Activated CD4-positive, alpha-beta T cell treated with anti-CD3 and anti-CD28 coated beads for 1 hour (primary cell): ENCODE measurements at places on chromosomes 7 and 10.

DNA sequence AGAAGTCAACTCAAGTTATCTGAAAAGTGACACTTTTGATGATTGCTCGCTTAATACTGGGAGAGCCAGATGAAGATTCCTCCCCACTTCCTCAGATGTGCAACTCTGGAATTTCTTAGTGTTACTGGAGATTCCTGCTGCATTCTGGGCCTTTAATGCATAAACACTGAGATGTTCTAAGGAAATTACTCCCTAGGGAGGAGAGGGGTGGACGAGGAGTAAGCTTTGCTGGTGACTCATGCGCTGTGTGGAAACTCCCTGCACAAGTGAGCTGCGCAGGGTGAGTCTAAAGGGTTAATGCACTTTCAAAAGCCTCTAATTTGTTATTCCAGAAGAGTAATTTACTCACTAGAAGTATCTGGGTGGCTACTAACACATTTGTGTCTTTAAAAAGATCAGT lies 46.3 kb downstream of the EGFR start:
- DNase-seq, result no peak

- DNase-seq, result no peak
Measured at GRCh38 chr10:58755677-58756076, 243.0 kb downstream of the BICC1 start.

- no peak for DNase-seq
Measured at GRCh38 chr7:55309040-55309991, 55.8 kb upstream of the LANCL2 start.

- DNase-seq, result no peak
Measured at GRCh38 chr7:120992272-120992964, 3.9 kb downstream of the CPED1 start.

GRCh38 chr7:86720306-86720705 lies 76.6 kb downstream of the GRM3 start:
- DNase-seq, result no peak

DNA sequence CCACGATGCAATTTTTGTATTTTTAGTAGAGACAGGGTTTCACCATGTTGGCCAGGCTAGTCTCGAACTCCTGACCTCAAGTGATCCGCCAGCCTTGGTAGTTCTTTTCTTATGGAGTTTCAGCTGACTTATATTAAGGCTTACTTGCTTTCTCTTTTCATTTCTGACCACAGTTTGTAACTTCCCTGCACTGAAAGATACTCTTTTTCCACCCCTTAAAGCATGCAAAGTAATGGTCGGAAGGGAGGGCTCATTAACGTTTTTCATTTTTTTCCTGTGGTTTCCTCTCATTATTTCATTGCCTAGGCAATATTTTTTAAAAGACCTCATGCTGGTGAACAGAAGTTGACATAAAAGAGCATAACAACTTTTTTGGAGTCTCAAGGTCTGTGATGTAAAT lies 27.0 kb downstream of the ADRB1 start:
- no peak for DNase-seq

DNA sequence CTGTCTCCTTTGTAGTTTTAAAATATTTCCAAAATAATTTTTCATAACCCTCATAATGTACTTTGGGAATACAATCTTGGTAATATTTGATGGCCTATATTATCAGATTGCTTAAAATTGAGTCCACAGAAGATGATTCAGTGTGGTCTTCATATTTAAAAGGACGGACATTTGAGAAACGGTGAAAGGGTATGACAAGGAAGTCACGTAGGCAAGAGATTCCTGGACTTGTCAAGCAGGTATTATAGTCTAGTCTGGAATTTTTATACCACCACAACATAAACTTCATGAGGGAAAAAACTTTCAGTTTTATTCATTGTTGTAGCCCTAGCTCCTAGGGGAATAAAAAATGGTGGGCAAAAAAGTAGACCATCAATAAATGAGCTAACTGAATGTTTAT lies 82.3 kb downstream of the KMT2E start:
- DNase-seq, result no peak

GRCh38 chr7:2817456-2817855 lies 26.7 kb downstream of the GNA12 start:
- DNase-seq, result no peak

DNA sequence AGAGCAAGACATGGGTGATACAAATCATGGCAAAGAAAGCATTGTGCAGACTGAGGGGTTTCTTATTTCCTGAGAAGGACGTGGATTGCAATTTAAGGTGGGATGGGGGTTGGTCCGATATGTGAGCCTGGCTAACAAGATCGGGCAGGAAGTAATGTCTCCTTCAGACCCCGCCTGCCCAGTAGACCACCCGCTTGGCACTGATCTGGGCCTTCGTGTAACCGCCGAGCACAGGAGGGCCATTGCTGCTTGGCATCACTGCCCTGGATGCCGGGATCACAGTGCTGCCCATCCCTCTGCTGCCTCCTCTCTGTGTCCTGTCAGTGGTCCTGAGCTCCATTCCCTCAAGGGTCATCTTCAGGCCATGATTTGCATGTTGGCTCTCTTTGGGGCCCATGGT lies 214.6 kb upstream of the ZNF32 start:
- no peak for DNase-seq

- DNase-seq, result no peak
Measured at GRCh38 chr10:29011516-29011915, 277.4 kb upstream of the LYZL1 start.

DNA sequence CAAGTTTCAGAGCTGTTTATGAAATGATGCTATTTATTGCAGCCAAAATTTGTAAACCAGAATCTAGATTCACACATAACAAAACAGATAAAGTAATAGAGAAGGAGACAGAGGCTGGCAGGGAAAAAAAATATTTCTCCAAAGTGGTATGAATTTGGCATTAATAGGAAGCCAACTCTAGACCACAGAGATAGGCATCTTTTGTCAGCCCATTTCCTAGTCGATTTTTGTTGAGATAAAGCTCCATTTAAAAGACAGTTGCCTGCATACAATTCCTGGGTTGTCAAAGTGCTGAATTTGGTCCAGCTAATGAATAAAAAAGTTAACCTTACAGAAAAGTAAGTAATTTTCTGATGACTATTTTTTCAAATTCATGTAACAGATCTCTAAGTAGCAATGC lies 219.3 kb downstream of the ELMO1 start:
- no peak for DNase-seq

DNA sequence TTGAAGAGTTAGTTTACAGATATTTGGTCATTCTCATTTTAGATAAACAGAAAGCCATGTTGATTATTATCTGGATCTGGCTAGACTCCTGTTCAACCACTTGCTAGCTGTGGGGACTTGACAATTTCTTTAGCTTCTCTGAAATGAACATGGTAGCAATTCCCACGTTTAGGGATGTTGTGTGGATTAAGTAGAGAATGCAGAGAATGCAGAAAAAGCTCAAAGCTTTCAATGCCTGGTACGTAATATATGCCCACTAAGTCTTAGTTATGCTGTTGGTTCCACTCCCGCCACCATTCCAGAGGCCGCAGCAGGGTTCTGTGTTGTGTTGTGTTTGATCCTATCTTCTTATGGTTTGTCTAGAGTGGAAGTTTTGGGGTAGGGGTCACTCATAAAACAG lies 39.2 kb upstream of the RPA3 start:
- no peak for DNase-seq

- no peak for DNase-seq
Measured at GRCh38 chr7:64947252-64948000, 43.4 kb downstream of the ZNF117 start.

- DNase-seq, result no peak
Measured at GRCh38 chr10:119536508-119537025, 6.0 kb downstream of the RGS10 start.

DNA sequence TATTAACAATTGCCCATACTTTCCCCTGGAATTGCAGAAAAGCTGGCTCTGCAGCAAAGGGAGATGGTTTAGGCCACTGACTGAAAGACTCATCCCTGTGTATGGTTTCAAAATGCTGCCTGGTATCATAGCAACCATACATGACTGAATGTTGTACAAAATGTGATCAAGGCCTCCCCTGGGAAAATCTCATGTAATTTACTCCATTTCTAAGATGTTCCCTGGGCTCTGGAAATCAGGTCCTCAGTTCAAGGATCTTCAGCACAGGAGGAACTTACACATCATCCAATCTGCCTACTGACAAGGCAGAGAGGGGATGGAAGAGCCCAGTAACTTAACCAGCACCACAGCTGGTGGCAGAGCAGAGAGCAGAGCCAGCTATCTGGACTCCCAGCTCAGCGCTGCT lies 111.8 kb downstream of the JAZF1 start:
- DNase-seq, result no peak

DNA sequence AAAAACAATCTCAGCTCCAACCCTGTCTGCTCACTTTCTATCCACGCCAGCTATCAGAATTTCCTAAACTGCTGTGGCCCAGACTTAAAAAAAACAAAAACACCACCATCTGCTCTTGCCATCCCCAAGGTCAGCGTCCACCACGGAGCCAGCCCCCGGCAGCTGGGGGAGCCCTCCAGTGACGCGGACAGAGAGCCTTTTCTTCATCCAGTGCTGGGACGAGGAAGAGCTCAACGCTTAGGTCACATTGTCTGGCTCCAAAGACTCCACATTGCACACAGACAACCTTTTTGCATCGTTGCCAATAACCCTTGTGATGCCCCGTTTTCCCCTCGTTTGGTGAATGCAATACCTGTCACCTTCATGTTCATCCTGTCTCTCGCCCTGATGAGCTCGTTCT lies 67.4 kb upstream of the GNA12 start:
- no peak for DNase-seq

DNA sequence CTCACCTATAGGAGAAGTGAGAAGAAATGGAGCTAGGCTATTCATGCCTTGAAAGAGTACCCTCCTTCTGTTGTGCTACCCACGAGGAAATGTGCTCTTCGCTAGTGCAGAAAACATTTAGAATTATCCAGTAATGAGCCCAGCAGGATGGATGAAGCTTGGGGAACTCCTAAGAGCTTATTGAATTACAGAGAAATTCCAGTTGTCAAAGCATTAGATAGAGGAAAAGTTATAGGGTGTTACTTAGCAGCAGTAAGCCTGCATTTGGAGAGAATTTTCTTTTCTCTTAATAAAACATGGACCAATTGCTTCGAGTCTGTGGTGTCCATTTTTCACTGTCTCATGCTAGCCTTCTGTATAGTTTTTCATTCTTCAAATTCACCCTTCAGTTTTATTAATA lies 5.0 kb downstream of the R3HCC1L start:
- no peak for DNase-seq

GRCh38 chr7:36198854-36199266 lies 45.8 kb downstream of the EEPD1 start:
- DNase-seq, result no peak

DNA sequence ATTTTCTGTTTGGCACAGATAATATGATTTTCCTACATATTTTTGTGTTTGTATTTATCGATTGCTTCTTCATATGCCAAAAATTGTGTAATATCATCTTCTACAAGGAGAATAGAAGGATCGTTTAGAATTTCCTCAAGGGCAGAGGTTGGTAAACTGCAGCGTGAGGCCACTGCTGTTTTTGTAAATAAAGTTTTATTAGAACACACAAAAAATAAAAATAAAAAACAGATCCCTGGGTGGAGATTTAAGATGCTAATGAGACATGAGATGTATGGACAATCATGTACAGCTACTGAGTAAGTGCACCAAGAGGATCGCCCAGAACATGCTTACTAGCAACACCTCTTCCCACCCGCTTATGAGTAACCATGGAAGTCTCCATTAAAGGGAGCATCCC lies 9.6 kb downstream of the LYZL2 start:
- DNase-seq, result no peak

GRCh38 chr7:44445986-44446671 lies 44.3 kb downstream of the NUDCD3 start:
- no peak for DNase-seq

DNA sequence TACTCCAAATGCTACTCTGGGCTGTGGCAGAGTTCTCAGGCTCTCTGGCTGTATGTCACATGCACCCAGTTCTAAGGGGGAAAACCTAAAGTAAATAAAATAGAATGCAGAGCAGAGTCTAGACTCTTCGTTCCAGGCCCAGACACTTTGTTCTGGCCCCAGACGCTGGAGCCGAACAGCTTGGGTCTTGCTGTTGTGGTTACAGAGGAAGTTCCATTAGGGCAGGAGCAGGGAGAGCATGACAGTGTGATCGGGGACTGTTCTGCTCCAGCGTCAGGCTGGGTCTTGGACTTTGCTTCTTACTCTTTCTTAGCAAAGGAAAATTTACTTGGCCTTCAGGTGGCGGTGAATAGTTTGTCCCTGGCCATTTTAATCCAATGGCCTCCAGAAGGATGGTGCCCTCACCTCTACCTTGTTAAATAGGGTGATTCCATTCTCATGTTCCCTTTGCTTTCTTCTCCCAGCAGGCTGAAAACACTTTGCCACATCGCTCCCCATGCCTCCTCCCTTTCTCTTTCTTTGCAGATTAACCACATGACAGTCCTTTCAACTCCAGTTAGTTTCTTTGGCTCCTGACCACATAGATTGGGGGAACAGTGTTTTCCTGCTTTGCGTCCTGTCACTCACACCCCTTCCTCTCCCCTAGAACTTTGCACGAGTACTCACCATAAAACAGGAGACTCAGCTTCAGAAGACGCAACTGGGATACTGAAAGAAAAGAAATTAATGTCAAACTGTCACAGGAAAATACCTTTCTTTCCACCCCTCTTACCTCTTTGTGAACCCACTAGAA lies 730.8 kb downstream of the SUGCT start:
- no peak for DNase-seq

GRCh38 chr7:123674399-123675180 lies 18.9 kb downstream of the LMOD2 start:
- DNase-seq, result no peak

GRCh38 chr7:49150486-49150885 lies 226.1 kb downstream of the CDC14C start:
- DNase-seq, result no peak

DNA sequence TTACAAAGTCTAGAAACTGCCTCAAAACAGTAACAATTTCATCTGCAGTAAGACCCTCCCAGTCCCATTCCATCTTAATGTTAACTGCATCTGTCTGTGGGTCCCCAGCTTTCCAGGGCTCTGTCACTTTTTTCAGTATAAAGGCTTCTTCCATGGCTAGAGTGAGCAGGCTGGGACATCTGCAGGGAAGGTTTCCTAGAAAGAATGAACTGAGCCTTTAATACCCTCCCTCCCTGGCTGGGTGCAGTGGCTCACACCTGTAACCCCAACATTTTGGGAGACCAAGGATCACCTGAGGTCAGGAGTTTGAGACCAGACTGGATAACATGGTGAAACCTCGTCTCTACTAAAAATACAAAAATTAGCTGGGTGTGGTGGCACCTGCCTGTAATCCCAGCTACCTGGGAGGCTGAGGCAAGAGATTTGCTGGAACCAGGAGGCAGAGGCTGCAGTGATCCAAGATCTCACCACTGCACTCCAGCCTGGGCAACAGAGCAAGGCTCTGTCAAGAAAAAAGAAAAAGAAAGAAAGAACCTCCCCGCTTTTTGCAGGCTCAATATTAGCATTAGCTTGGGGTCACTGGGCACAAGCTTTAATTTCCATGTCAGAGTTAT lies 3.4 kb downstream of the ERV3-1 start:
- no peak for DNase-seq

- DNase-seq, result no peak
Measured at GRCh38 chr7:43764039-43764761, 5.7 kb downstream of the BLVRA start.
